ENCODE measurements at places on chromosomes 11 and 22. TPM values are rescaled to one million over a fixed set of nuclear protein-coding genes. Genes with fewer than 3 reads are reported as not detected.

- DNase-seq, result no peak
Observed at GRCh38 chr11:88354912-88355311, 17.4 kb upstream of the CTSC start.

SAA2 gene
- total RNA-seq, result not detected

INPPL1 gene
- 226 TPM for total RNA-seq

DNA sequence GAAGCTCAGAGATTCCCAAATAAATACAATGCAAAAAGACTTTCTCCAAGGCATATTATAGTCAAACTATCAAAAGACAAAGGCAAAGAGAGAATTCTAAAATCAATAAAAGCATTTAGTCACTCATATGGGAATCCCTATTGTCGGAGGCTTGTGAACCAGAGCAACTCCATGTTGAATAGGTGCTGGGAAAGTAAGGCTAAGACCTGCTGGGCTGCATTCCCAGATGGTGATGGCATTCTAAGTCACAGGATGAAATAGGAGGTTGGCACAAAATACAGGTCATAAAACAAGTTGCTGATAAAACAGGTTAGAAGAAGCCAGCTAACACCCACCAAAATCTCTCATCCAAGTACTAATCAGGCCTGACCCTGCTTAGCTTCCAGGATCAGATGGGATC is 84.5 kb downstream of the JRKL start:
- DNase-seq, result no peak

- peak; percentile 77 for DNase-seq
Observed at GRCh38 chr22:45877651-45878050, 99.3 kb downstream of the WNT7B start.

DNA sequence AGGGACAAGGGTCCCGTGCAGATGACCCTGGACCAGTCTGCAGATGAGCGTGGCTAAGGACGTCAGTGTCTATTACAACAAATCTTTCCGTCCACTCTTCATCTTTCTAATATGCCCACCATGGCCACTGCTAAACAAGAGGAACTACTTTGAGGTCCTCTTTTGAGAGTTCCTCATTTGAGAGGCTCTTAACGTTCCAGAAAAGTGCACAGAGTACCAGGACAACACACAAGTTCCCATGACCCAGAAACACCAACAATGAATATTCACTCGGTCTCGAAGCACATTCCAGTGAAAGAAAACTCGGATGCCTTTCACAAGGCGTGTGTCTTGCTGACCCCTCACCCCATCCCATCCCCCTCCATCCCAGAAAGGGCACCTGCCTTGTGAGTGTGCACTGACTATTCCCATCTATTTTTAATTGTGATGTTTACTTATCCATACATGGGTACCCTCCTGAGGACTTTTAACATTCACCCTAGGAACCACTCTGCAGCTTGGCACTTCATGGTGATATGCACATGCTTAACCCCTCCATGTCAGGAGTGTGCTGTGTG is 157.0 kb downstream of the SHANK2 start:
- no peak for DNase-seq

LMO1 gene
- not detected for total RNA-seq

DNA sequence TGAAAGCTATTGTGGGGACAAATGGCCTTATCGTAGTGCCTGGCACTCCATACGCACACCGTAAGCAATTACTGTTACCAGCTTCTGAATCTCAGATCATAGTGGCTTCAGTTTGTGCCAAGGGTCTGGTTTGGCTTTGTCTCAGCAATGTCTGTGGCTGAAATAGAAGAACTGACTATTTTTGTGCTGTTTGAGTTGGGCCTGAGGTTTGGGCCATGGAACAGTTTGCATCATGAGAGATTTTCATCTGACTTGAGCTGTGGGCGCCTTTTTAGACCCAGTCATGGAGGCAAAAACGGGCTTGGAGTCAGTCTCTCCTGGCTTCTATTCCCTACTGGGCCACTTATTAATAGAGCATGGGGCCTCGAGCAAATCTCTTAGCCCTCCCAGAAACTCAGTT is 121.1 kb upstream of the CRYBB3 start:
- no peak for DNase-seq

DNA sequence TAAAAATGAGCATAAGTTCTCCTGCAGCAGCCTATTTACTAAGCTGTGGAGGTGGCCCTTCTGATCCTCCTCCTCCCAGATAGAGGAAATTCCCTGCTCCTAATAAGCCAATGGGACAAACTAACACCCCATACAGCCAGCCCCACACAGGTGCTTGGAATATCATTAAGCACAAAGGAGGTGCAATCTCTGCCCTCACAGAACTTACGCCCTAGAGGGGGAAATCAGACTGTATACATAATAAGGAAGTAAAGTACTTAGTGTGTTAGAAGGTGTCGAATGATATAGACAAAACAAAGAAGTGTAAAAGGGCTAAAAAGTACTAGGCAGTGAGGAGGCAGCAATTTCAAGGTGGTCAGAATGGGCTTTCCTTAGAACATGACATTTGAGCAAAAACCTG is 5.8 kb downstream of the MS4A12 start:
- no peak for DNase-seq

- DNase-seq, result no peak
Observed at GRCh38 chr22:37657590-37658132, 862 bp upstream of the PDXP start.

ASCL2 gene
- not detected for total RNA-seq

MPZL2 gene
- total RNA-seq, result not detected

GRCh38 chr11:17445240-17445795 is 31.3 kb downstream of the ABCC8 start:
- DNase-seq, result no peak

CELSR1 gene
- total RNA-seq, result 27.9 TPM

FAM111B gene
- 1.3 TPM for total RNA-seq

EHF gene
- not detected for total RNA-seq

- no peak for DNase-seq
Observed at GRCh38 chr11:12604557-12605153, 69.6 kb upstream of the TEAD1 start.

GRCh38 chr11:67433536-67434394 is 3.7 kb downstream of the PTPRCAP start:
- no peak for DNase-seq

APOA1 gene
- total RNA-seq, result not detected

DNA sequence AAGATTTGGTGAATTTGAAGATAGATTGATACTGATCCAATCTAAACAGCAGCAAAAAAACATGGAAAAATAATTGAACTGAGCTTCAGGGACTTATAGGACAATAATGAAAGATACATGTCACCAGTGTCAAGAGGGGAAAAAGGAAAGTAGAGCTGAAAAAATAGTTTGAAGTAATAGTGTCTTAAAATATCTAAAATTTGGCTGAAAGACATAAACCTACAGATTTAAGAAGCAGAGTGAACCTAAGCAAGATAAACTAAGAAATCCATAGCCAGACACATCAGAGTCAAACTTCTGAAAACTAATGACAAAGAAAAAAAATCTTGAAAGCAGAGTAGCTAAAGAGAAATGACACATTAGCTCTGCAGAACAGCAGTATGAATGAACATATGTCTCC is 67.7 kb downstream of the TRIM44 start:
- DNase-seq, result no peak

- no peak for DNase-seq
Observed at GRCh38 chr22:50278461-50278860, 8.3 kb upstream of the MAPK11 start.

DNA sequence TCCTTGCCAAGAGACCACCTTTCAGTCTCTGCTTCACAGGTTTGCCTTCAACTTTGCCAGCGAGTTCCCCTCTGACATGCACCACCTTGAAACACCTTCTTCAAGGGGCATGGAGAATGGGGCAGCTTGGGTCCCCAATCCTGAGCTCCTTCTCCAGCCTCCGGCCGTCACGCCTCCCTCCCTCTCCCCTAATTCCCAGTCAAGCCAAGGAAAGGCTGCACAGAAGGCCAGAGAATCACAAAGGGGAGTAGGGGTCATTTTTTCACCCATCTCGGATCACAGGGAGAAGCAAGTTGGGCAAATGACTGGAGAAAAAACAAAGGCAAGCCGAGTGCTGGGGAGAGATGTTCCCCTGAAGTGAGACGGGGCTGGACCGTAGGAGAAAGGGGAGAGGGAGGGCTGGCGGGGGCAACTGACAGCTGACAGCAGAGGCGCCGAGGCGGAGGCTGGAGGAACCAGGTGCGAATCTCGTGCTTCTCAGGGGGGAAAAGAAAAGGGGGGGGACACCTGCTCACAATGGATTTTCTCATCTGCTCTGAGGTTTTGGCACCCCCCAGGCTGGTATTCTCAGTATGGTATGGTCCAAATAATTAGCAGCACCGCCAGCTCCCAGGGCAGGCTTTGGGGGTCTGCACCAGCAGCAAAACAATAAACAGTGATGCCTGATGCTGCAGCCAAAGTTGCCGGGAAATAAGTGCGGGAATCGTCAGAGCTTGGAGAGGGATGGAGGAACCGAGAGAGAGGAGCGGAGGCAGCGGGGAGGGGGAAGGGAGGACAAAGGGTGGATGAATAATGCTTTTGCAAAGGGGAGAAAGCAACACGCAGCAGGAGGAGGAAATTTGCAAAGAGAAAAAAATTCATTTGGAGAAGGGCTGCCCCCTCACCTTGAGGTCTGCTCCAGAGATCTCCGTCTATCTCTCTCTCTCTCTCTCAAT is 644 bp downstream of the YPEL4 start:
- DNase-seq, result no peak

DNA sequence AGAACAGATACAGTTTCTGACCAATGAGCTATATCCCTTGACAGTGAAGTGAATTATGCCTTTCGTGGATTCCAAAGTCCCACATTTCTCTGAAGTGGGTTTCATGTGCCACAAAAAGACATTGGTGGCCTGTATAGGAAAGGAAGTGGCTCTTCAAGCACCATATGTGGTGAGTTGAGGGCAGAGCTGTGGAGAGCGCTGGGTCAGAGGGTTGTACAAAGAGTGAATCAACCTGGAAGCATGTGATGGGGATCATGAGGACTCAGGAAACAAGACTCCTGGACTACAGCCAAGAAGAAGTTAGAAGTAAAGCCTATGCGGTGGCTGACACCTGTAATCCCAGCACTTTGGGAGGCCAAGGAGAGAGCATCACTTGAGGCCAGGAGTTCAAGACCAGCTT is 579 bp upstream of the SLC5A4 start:
- no peak for DNase-seq

GRCh38 chr22:37284805-37285355 is 2.6 kb downstream of the CYTH4 start:
- DNase-seq, result no peak

DNA sequence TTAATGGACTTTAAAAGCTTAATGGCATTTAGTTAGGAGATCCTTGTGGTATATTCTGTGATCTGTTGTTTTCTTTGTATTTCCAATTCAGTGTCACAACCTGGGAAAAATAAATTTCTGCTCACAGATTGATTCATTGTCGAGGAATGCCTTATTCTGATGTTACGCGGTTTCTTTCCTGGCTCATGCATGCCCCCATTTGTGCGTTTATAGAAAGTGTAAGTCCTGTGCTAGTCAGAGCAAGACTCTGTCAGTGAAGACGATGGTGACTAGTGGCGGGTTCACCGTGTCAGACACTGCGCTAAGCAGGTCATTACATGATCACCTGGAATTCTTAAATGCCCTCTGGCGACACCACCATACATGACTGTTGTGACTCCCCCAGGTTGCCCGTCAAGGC is 169.4 kb downstream of the TBC1D22A start:
- DNase-seq, result no peak

MUC15 gene
- not detected for total RNA-seq

- no peak for DNase-seq
Observed at GRCh38 chr11:134837887-134838232, 425.8 kb upstream of the B3GAT1 start.

- no peak for DNase-seq
Observed at GRCh38 chr11:454043-454442, 4.0 kb downstream of the PTDSS2 start.

DCHS1 gene
- total RNA-seq, result 33.4 TPM

DNA sequence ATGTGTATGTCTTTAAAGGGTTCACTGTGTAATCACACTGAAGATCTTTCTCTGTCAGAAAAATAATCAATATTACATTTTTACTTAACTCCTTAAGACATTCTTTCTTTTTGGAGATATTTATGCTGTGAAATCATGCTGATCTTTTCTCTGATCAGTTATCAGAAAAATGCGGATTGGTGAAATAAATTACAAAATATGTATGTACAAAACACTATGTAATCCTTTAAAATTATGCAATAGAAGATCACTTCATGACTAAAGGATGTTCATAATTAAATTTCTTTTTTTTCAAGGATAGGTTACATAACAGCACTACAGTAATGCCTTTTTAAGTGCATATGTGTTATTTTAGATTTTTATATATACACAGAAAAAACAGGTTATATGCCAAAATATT is 24.7 kb downstream of the BTBD10 start:
- no peak for DNase-seq

OR10A6 gene
- total RNA-seq, result not detected

GRCh38 chr11:118746988-118747585 is 43.9 kb downstream of the DDX6 start:
- no peak for DNase-seq

GRCh38 chr11:10096987-10097386 is 197.0 kb downstream of the SBF2 start:
- DNase-seq, result no peak

CHST1 gene
- 12.5 TPM for total RNA-seq

ART1 gene
- total RNA-seq, result not detected

P2RY2 gene
- total RNA-seq, result not detected

- DNase-seq, result no peak
Observed at GRCh38 chr11:61954106-61954850, 4.1 kb downstream of the BEST1 start.

DNA sequence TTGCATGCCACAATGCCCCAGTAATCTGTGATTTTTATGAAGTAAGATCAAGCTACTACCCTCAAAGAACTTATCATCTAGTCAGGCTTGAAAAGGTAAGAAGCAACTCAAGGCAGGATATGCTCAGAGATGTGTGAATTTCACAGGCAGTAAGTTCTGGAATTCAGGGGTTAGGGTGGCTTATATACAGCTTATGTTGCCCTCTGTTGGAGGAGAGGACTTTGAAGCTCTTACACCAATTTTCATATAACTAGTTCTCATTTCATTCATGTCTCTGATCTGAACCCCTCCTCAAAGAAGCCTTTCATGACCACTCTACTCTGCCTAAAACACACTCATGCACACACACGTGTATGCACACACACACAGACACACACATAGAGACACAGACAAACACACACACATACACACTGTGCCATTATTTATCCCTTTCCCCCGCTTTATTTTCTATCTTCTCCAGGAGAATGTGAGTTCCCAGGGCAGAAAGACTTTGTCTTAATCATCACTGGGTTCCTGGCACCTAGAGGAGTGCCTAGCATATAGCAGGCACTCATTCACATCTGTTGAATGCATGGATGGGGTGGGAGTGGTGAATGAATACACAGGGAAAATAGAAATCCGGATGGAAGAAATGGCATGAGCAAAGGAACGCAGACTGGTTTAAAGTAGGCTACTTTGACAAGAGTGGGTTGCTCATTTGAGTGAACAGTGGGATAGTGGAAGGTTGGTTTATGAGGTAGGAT is 220.7 kb upstream of the ZBED5 start:
- no peak for DNase-seq

- DNase-seq, result no peak
Observed at GRCh38 chr11:10379426-10379825, 74.6 kb downstream of the ADM start.

OR10D3 gene
- not detected for total RNA-seq

GRCh38 chr22:24894998-24895397 is 51.5 kb downstream of the LHFPL7 start:
- no peak for DNase-seq

Data from chondrocyte (in vitro differentiated cells).